T1000 (cell line): ENCODE measurements at places on chromosomes 13 and 19.

DNA sequence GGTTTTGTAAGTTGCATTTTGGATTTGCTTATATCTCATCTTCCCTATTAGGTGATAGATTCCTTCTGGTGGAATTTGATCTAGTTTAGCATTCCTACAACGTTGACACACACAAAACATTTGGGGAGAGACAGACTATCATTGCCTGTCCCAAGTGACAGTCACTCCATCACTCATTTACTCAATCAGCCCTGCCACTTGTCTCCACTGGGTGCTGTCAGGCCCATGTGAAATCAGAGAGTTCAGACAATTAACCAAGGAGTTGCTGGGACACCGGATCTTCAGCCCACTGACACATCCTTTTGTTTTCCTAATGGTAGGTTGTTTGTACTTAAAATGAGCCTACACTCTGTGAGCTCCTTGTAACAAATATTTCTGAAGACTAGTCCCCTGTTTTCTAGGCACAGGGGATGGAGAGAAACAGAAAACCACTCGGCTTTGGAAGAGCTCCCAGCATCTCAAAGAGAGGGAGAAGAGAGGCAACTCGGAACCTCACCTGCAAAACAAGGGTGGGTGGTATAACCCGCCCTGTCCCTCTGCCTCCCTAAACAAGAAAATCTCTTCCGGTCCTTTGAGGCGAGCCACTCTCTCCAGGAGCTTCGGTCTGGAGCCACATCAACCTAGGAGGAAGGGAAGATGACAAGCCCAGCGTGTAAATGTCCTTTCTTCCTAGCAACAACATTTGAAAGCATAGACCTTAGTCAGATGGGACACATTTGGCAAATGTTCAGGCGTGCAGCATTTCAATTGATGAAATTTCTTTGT is 440.9 kb upstream of the KLF12 start:
- no peak for DNase-seq

GRCh38 chr19:5645409-5645808 is 22.5 kb downstream of the SAFB start:
- no peak for DNase-seq

DNA sequence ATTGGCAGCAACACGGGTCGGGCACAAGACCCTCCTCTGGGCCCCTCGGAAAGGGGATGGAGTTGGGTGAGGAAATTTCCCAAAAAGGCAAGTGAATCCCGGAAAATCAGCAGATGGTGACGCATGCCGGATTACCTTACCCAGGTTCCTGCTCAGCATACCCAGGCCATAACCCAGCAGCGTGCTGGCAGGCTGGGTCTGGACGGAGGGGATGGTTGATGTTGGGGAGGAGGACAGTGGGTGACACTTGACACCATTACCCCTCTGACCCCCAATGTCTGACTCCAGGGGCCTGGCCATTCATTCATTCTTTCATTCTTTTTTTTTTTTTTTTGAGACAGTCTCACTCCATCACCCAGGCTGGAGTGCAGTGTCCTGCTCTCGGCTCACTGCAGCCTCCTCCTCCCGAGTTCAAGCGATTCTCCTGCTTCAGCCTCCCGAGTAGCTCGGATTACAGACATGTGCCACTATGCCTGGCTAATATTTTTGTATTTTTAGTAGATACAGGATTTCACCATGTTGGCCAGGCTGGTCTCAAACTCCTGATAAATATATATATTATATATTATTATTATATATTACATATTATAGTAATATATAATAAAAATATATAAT is 799 bp downstream of the PVR start:
- DNase-seq: no peak

- no peak for DNase-seq
Measured at GRCh38 chr13:111519490-111520170, 199.2 kb downstream of the TEX29 start.

DNA sequence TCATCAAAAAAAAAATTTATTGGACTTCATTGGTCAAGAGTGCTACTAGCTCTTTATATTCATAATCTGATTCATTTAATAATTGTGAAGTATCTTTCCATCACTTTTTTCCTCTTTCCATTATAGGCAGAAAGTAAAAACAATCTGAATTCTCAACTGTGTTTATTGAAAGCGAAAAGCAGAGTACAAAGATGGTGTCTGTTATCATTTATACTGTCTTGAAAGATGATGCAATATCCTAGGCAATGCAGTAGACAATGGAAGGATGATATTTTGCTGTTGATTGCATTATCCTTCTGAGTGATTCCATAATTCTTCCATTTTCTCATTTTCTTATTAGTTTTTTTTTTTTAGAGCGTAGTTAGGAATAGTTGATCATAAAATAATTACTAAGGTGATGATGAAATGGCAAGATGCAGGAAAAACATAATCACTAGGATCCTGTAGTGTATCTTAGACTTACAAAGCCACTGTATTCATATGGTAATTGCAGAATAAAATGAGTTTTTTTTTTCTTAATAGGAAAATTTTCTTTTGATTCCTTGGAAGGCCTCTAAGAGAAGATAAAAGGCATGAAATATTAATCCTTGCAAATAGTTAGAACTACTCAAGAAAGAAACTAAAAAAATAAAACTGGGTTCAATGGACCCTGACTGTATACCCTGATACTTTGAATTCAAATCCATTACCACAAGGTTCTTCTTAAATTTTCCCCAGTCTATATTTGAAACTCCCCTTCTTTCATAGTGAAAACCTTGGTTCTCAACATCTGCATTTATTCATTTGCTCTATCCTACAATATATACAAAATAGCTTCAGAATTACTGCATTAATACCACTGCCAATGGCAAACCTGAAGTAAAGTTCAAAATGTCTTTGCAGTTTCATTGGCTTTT is 11.6 kb downstream of the URI1 start:
- DNase-seq: no peak

DNA sequence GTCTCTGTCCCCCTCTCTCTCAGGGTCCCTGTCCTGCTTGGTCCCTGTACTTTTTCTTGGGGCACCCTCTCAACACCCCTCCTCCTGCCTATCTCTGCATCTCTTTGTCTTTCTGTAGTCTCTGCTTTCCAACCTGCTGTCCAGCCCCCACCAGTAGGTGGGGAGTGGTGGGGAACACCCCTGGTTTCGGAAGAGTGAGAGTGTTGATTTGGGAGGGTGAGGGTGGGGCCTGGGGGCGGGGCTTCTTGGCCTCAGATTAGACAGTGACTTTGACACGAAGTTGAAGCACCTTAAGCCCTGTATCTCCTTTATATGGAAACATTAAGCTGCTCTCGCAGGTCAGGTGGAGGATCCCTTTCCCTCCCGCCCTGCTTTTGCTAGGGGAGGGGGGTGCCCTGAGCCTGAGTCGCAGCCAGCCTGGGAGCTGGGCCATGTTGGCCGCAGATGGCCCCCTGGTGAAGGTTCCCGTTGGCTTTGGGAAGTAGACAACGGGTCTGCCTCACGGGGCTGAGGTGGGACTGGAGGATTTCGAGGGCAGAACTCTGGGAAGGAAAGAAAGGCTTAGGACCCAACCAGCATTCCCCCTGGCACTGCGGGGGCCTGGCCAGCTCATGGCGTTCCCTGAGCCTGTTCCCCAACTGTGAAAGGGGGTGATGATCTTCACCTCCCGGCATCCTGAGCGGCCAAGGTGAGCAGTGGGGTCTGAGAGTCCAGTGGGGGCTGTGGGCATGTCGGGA is at the start of gene KCNJ14:
KCNJ14 (plus strand) TSS at position 404 of the 737 bp plus-strand sequence. CDS start 6,151 bp downstream, outside the sequence.
- DNase-seq: no peak

GRCh38 chr13:49366841-49367240 is 77.0 kb downstream of the CAB39L start:
- DNase-seq: no peak

DNA sequence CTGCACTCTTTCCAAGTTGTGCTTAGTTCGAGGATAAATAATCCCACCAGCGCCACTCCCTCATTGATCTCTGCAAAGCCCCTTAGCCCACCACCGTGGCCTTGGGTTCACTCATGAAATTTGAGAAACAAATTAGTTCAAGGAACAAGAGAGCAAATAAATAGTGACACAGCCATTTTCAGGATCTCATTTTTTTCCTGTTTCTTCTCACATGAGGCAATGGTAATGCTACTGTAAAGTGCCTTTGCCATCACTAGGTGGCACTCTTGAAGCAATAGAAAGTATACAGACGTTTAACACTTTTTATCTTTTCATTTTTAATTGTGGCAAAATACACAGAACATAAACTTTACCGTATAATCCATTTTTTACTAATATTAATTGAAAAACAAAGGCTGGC is 76.8 kb upstream of the ZNF835 start:
- DNase-seq: no peak

DNA sequence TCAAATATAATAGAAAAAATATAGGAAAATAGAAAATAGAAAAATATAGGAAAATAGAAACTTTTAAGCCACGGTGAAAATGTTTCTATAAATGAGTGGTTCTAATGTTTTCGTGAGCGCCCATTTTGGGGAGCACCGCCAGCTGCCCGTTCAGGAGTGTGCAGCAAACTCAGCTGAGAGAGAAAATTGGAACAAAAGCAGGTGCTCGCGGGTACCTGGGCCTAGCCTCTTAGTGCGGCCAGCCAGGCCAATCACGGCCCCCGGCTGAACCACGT is 204 bp upstream of the PDX1 start:
- no peak for DNase-seq

GRCh38 chr19:39825531-39826076 is 8.4 kb downstream of the DYRK1B start:
- no peak for DNase-seq

DNA sequence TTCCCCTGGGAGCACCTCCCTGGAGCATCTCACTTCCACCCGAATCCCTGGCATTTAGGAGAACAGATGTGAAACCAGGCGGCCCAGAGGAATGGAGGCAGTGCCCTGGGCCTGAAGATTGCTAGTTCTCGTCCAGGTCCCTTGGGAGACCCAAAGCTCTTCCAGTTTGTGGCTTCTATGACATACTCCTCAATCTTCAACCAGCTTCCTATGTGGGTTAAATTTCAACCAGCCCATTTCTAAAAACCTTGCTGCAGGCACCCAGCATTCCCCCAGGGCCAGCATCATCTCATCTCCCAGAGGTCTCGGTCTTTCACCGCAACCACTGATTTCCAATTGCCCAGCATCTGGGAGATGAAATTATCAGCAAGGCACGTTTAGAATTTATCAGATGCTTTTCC is 46.0 kb upstream of the STK24 start:
- DNase-seq: no peak

DNA sequence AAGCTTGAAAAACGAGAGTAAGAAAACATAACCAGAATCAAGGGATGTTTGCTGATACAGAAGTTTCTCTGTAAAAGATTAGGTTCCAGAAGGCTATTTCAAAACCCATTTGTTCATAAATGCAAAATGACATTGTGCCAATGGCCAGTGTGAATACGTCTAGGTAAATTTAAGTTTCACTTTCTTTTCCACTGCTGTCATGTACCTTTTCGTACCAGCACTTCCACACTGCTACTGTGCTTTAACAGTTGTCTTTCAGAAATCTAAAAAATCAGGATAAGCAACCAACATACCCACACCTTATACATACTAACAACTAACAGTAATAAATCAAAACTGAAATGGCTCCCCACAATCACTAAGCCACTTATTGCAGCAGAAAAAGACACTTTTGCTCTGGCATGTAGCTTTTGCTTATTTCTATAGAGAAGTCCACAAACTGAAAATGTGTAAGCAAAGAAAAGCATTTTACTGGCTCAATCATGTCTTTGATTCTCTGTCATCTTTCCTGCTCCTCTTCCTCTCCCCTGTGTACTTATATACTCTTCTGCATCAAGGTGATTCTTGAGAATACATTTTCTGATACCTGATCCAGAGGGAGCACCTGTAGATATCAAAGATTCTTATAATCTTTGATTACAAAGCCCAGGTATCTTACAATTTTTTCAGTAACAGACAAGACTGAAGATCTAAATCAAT is 34.3 kb downstream of the ELF1 start:
- DNase-seq: no peak

GRCh38 chr19:35088131-35088913 is 27.3 kb upstream of the FXYD3 start:
- DNase-seq: no peak

DNA sequence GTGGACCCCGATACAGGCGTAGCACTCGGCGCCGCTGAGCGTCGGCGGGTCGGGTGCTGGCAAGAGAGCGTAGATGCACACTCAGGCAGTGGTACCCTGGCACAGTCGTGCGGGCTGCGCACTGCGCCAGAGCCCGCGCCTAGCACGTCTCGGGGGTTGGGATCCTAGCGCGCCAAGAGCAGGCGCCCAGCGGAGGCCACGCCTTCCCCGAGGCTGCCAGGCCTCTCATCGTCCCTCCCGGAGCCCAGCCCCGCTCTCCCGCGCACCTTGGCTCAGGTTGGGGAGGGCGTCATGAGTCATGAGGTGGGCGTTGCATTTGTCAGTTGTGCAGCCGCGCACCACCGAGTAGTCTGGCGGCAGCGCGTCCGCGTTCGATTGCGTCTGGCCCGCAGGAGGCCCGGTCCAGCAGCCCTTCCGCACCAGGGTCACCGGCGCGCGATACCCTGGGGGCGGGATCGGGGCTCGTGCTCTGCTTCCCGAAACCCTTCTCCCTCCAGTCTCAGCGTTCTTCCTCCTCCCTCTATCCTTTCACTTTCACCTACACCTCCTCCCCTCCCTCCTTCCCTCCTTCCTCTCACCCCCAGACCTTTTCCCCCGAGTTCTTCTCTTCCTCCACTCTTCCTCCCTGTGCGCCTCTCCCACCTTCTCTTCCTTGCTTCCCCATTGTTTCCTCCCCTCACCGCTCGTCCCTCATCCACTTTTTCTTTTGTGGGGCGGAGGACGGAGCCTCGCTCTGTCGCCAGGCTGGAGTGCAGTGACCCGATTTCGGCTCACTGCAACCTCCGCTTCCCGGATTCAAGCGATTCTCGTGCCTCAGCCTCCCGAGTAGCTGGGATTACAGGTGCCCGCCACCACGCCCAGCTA is 3.5 kb downstream of the LYPD5 start:
- DNase-seq: no peak

- no peak for DNase-seq
Measured at GRCh38 chr13:113138792-113139551, 16.4 kb downstream of the F10 start.

GRCh38 chr13:112967686-112968379 is 1.2 kb upstream of the MCF2L start:
- DNase-seq: no peak

GRCh38 chr19:54189145-54189734 is at the start of gene MBOAT7:
Gene MBOAT7, minus strand, starts transcription at chr19:54189580. Its CDS starts 1,072 bp downstream, at chr19:54188508.
- no peak for DNase-seq

DNA sequence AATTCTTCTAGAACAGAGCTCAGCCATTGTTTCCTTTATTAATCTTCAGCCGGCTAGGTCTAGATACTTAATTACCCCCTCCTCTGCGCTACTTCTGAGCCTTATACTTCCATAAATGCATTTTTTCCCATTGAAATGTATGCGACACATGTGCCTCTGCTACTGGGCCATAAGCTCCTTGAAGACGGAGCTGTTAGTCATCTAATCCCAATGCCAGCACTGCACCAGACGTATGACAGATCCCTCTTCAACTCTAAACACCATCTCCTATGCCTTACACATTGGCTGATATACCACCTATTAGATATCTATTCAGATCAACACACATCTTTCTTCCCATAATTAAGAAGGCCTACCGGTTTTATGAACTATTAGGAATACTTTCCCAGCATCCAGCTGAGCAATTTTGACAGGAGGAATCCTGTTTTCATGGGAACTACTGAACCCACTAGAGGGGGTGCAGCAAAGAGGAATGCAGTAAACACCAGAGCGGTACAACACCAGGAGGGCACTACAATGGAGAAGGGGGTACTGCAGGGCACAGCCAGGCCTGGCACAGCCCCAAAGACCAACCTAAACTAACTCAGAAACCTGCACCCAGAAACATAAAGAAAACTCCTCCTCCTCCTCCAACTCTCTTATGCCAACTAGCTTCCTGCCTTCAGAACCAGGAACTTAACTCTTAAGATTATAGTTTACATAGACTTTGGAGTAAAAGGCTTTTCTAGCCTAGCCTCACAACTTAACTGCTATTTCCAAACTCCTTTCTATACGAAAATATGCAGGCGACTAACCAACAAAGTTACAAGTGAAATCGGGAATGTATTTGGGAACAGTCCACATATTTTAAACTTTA is 18.7 kb downstream of the STK24 start:
- no peak for DNase-seq
